B cell (primary cell): ENCODE measurements at places on chromosomes 16 and 17.

- no peak for DNase-seq
Measured at GRCh38 chr16:49567950-49568349, 194.3 kb downstream of the C16orf78 start.

DNA sequence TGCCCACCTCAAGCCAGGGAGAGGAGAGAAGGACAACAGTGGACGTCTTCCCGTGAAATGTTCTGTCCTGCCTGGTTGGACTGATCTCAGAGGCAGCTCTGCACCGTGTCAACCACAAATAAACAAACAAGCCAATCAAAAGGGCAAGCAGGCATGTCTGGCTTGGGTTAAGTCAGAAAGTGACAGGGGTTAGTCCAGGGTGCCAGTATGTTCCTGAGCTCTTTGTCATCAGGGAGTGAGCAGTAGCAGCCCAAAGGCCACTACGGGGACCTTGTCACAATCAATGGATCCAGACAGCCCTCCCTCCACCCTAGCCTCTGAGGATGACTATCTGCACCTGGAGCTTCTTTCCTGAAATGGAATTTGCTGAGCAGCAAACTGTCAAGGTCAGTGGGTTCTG, 35.0 kb downstream of the CNGB1 start:
- no peak for DNase-seq

- no peak for DNase-seq
Measured at GRCh38 chr16:66278604-66279262, 87.8 kb upstream of the CDH5 start.

DNA sequence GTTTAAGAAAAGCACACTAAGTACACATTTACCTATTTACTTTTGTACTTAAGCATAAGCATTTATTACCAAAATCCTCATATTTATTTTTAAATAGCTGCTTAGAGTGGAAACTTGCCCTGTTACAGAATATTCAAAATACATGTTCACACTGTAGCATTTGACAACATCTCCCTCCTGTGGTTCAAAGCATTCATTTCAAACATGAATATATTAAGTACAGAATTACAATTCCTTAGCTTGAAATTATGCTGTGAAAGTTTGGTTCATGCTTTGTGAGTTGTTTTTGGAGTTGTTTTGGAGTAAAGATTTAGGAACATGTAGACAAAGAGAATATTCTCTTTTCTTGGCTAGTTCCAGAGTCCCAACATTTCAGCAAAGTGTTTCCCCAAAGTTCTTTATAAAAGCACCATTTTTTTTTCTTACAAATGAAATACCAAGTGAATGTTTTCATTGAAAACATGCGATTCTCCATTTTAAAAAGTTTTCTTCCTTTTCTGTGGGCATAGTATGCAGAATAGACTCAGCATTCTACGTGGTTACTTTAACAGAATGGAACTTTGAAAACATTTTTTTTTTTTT, 33.2 kb downstream of the TUBD1 start:
- DNase-seq, result peak; percentile 54

GRCh38 chr17:67491009-67491680, 114.1 kb downstream of the PITPNC1 start:
- no peak for DNase-seq

DNA sequence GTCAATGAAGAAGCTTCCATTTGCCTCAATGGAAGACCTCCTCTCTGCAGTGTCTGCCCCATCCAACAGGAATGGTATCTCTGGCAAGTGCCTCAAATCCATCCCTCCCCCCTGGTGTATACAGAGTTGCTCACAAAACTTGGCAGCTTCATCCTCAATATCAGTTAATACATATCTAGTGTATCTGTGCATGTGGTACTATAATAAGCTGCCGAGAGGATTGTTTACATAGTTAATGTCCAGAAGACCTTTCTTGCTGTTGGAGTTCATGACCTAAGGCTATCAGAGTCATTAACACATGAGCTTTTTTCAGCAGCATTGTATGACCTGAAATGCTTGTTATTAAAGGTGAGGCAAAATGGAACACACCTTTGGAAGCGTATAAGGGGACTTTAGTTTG, 14.0 kb upstream of the RASL10B start:
- no peak for DNase-seq

GRCh38 chr17:68102318-68102758, 66.8 kb downstream of the KPNA2 start:
- DNase-seq, result peak; percentile 49

- DNase-seq, result no peak
Measured at GRCh38 chr17:49898366-49899190, 50.7 kb upstream of the TAC4 start.

- no peak for DNase-seq
Measured at GRCh38 chr17:8391711-8392110, 5.9 kb downstream of the RNF222 start.

DNA sequence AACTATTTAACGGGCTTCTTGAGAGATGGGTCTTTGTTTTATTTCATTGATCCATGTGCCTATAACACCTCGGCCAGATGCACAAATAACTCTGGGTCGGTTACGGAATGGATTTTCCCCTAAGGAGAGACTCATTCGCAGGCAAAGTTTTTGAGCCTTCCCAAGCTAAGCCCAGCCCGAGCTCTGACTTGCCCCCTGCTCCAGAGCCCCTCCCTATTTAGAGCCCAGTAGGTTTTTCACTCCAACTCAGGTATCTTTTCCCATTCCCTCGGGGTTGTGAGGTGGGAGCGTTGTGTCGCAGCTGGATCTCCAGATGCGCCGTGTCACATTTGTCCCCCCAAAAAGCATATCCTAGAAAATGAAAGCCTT, 812 bp upstream of the MYOCD start:
- no peak for DNase-seq

DNA sequence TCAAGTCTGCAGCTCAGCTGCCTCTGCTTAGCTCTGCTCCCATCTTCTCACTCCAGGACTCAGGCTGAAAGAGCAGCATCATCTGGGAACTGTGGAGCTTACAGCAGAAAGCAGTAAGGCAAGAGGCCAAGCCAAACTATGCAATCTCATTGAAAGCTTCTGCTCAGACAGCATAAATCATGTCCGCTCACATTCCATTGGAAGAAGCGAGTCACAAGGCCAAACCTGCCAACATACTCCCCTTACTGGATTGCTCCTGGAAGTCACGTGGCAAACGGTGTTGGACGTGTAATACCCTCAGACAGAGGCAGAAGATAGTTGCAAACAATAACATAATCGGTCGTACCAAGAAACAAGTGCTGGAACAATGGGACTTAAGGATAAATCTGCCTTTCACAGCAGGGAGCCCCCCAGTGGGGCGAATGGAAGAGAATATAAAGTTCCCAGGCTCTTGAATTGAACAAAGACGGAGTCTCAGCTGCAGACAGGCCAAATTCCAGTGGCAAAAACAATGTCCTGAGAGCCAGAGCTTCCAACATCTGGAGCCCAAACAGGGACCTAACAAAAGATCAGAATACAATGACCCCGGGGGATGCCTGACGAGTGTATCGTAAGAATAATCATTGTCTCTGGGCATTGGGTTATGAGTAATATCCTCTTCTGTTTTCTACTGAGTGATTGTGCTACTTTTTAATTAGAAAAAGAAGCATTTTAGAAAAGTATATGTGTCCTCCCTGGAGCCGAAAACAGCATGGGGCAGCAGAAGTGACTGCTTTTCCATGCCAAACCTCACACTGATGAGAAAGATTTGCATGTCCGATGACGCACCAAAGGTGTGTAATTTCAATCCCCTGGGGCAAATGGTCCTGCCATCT, 68.4 kb downstream of the CMC2 start:
- DNase-seq, result no peak

GRCh38 chr17:77516902-77517301, 376.1 kb downstream of the SEC14L1 start:
- DNase-seq, result no peak

DNA sequence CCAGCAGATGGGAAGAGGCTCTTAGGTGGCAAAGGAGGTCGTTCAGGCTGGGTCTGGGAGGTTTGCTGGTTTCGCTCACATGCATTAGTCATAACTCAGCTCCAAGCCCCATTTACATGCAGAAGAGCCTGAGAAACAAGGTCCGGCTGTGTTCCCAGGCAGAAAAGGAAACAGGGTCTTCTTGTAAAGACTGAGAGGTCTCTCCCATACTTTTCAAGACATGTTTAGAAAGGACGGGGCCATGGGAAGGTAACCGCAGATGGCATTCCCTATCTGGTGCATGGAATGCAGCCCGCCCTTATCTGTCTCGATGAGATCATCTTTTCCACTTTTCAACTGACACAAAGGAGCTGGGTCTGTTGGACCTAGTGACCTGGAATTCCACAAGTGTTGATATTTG, 389.0 kb upstream of the CDH11 start:
- DNase-seq, result no peak

- DNase-seq, result no peak
Measured at GRCh38 chr16:75111961-75112733, 4.4 kb downstream of the LDHD start.

GRCh38 chr17:60513014-60513413, 13.0 kb downstream of the APPBP2 start:
- DNase-seq, result no peak

- no peak for DNase-seq
Measured at GRCh38 chr16:85514598-85515318, 98.4 kb upstream of the GSE1 start.

DNA sequence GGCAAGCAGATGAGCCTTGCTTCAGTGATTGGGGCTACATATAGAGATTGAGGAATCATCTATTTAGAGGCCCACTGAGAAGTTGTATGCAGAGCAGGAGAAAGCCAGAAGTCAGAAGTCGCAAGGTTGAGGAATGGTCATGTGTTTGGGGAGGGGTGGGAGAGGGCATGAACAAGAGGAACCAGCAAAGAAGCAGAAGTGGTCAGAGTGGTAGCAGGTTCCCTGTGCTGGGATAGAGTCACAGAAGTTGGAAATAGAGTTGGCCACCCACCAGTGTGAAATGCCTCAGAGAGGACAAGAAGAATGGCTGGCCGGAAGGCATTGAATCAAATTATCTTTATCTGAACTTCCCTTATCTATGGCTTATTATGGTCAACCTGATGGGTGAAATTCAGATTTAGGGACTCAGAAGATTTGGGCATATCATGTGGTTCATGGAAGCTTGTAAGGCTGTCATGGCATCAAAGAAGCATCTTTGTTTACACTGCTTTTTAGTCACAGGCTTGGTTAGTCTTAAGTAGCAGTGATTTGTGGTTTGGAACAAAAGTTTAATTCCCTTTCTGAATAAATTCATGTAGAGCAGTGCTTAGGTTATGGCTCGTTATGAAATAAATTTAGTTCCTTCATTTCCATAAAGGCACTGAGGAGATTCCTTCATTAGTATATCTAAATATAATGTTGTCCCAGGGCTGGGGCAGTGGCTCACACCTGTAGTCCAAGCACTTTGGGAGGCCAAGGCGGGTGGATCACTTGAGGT, 19.7 kb downstream of the MAP3K3 start:
- DNase-seq, result no peak

- DNase-seq, result no peak
Measured at GRCh38 chr17:36773039-36773438, 164.2 kb upstream of the LHX1 start.

DNA sequence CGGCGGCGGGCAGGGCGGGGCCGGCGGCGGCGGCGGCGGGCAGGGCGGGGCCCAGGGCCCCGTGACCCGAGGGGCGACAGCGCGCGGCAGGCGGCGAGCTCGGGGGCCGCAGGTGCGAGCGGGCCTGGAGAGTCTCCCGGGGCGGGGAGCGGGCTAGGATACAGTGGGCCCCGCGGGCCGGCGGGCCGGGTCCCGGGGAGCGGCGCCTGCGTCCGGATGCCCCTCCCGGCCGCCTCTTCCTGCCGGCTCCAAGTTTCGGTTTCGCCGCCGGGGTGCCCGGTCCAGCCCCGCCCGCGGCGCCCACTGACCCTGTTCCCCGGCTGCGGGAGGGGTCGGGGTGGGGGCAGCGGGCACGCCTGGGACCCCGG, at the start of gene RNF213:
RNF213 (plus strand) TSS at position 62 of the 368 bp plus-strand sequence. CDS start 2,830 bp downstream, outside the sequence.
- peak; percentile 82 for DNase-seq

DNA sequence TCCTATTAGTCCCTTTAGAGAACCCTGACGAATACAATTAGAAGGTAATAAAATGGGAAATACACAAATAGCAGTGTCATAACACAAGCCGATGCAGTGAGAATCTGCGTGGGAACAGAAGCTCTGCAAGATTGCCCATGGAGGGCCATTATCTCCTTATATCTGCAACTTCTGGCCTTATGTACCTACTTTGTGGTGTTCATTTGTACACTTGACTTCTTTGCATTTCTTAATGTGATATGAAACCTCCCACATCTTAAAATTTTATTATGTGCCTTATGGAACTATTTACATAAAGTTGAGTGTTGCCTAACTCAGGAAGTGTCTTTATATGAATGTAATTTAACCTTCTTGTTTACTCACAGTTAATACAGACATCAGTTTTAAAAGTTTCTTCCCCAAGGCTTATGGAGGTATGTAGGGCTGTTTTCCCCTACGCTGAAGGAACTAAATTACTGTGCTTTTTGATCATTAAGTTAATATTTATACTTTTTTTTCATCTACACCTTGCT, 10.1 kb upstream of the TANC2 start:
- DNase-seq, result no peak

DNA sequence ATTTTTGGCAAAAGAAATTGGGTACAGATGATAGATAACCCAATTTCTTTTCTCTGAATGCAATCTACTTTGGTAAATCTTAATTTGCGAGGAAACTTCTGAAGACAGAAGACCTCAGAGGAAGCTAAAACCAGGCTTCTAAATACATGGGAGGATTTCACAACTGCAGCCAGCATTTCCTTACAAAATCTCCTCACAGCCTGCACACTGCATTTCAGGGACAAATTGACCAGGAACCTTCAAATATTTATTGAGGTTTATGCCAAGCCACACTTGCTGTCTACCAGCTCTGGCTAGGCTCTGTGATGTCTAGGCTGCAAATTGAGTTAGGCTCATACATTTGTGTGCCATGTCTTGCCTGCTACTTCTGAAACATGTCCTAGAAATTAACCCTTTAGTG, 167.3 kb upstream of the CDH5 start:
- DNase-seq, result no peak

- no peak for DNase-seq
Measured at GRCh38 chr16:55515111-55515510, 6.2 kb downstream of the LPCAT2 start.

- no peak for DNase-seq
Measured at GRCh38 chr17:73799781-73800627, 155.8 kb upstream of the SDK2 start.

- no peak for DNase-seq
Measured at GRCh38 chr17:79515646-79516571, 94.9 kb downstream of the RBFOX3 start.

GRCh38 chr17:81438688-81439087, 43.4 kb downstream of the BAHCC1 start:
- no peak for DNase-seq

DNA sequence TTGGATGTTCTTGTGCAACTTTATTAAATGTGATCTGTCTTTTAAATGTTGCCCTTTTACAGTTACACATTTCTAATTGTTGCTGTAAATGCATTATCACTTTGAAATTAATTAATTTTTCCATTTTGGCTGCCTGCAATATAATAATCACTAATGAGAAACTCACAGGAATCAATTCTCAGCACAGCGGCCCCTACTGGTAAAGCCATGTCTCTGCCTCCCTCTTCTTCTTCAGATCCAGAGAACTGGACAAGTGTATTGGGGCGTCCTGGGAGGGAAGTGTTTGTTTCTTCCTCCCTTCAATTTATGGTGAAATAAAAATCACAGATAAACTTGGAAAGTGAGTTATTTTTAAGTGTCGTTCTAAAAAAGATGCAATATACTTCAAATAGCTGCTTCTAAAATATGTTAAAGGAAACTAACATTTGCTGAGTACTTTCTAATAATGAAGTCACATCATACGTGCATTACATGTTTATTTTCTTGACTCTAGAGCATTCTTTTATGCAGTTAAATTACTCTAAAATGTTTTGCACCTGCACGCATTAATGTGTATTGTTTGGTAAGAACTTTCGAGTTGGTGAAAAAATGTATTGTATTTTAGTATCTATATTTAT, 338.0 kb downstream of the WWOX start:
- DNase-seq, result peak; percentile 29

- DNase-seq, result no peak
Measured at GRCh38 chr17:81052199-81052997, 17.4 kb downstream of the BAIAP2 start.
